ENCODE measurements at places on chromosomes 1 and 21.

GRCh38 chr1:151920149-151920548, 10.8 kb upstream of the THEM4 start:
- DNase-seq, result no peak

DNA sequence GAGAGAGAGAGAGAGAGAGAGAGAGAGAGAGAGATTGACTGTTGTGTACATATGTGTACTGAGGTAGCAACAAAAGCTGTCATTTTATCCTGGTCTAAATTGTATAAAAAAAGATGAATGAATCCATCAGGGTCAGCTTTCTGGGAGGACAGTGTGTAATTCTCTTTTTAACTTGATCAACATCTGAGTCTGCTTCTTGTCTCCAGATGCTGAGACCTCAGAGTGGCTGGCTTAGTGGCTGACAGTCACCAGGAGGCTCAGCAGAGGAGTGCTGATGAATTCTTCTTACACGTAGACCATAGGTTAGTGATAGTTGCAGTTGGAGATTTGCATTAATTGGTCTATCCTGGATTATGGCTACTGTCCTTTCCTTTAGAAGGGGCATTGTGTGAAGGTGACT, 28.5 kb upstream of the PLXNA2 start:
- no peak for DNase-seq

- no peak for DNase-seq
These were observed at the start of gene SGIP1 for GRCh38 chr1:66533804-66534740. TSS of gene SGIP1 (plus strand) at chr1:66534153. CDS start at chr1:66534359, 206 bp downstream.

- no peak for DNase-seq
These were observed 27.0 kb downstream of the CLCA4 start for GRCh38 chr1:86573763-86574484.

DNA sequence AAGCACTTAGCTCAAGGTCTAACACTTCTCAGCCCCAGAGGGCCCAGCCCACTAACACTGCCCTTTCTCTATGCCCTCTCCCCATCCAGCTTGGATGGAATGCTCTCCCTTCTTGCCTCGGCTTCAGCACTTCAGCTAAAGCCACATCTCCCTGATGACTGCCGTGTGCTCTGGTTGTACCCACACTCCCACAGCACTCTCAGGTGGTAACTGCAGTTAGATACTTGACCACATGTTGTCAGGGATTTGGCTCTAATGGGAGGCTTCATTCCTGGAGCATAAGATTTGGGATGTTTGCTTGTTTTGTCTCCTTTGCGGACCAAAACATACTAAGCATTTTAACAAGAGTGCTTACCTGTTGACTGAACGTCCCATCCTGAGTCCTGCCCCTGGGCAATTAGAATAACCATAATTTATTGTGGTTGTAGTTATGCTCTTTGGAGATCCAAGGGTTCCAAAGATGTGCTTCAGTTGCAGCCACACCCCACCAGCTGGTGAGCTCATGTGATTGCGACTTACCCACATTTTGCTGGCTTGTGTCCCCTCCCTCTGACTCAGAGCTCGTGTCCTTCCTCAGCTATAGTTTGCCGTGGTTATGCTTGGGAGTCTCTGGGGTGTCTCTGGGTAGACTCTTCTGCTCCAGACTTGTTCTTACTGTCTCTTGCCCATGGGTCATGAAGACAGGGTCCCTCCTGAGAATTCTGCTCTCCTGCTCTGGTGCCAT, 7.7 kb upstream of the SLC26A9 start:
- no peak for DNase-seq

DNA sequence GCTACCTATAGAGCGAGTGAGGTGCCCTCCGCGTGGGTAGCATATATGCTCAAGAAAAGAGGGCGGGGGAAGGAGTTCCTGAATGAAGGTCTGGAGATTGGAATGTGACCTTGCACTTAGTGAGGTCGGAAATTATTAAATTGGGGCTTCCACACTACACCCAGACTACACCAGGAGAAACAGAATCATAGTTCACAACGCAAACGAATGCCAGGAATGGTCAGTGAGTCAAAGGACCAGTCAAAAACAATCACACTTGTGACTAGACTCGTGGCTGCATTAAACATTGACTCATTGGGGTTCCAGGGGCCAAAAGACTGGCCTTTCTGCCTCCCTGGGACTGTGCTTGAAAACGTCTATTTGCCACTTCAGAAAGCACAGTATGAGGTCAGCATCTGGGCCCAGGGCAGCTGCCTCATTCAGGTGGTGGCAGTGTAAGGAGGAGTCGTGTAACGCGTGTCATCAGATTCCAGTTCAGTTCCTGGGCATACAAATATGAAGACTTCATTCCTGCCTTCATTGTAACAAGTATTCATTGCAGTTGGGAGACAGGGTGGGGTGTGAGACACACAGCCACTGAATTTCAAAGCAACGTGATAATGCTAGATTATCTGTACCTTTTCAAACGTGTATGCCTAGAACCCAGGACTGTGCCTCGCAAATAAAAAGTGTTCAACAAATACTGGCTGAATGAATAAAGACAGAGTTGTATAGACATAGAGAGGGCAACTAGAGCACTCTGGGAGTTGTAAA, at the start of gene YOD1:
TSS of gene YOD1 (minus strand) at position 18 of the 753 bp plus-strand sequence. CDS start 178 bp downstream, outside the sequence.
- no peak for DNase-seq

DNA sequence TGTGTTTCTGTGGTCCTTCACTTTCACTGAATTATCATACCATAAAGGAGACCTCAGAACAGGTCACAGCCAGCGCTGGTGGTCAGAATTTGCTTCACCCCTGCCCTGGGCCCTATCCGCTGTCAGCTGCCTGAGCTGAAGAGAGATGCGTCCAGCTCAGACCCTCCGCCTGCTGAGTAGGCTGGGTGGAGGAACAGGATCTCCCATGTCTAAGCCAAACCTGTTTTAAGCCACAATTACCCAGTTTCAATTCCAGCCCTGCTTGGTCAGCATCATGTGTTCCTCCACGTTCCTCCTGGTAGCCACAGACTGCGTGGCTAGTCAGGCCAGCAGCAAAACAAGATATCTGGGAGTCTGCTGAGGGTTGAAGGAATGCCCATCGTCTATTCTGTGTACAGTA, 13.5 kb upstream of the BGLAP start:
- no peak for DNase-seq

DNA sequence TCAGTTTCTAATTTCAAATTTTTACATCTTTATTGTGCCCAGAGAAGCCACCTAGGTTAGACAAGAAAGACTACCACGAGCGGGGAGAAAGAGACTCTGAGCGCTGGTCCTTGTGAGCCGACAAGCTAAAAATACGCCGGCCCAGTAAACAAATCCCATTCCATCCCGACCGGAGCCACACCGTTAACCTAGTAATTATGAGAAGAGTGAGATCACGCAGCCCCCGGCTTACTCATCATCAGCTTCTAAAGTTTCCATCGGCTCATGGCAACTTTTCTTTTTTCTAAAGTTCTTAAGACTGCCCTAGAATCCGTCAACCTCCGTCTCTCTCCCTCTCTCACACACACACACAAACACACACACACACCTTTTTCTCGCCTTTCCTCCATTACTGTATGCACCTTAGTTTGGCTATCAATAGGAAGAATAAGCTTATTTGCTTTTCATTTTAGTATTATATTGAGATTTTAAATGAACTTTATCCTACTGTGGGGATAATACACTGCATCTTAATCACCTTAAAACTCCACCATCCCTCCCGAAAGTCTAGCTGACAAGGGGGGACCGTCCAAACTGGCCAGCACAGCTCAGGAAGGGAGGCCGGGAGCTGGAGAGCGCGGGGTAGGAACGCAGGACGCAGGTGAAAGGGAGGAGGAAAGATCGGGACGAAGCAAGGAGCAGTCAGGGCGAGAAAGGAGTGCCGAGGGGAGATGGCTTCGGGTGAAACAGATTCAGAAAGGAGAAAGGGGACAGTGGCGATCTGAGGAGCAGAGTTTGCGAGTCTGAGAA, 728 bp downstream of the OTUD7B start:
- DNase-seq, result no peak

DNA sequence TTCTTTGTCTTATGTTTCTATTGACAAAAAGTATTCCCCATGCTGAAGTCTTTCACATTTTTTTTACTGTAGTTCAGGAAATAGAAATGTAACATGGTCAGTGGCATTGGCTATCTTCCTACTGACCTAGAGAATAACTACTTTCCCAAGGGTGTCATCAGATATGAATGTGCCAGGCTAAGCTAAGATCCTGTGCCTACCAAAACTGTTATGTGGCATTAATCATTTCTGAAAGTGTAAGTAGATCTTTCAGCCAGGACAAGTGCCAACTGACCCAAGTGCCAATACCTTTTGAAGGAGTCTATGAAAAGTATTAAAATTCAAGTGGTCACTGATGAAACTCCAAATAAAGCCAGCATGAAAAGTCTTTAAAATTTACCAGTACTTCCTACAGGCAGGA, 165.3 kb downstream of the TNFSF18 start:
- DNase-seq, result no peak

DNA sequence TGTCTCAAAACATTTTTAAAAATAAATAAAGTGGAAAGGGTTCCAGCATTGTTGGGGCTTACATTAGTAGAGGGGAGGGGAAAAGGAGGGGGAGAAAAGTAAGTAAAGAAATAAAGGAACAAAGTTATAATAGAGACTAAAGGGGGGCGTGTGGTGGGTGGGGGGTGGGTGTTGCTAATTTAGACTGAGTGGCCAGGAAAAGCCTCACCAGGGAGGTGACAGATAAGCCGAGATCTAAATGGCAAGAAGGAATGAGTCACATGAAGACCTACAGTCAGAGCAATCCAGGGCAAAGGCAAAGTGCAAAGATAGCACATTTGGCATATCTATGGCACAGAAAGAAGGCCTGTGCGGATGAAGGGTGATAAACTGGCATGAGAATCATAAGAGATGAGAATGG, 7.5 kb downstream of the MPL start:
- DNase-seq, result no peak

- no peak for DNase-seq
These were observed 249.0 kb downstream of the SETD4 start for GRCh38 chr21:35811191-35811806.

DNA sequence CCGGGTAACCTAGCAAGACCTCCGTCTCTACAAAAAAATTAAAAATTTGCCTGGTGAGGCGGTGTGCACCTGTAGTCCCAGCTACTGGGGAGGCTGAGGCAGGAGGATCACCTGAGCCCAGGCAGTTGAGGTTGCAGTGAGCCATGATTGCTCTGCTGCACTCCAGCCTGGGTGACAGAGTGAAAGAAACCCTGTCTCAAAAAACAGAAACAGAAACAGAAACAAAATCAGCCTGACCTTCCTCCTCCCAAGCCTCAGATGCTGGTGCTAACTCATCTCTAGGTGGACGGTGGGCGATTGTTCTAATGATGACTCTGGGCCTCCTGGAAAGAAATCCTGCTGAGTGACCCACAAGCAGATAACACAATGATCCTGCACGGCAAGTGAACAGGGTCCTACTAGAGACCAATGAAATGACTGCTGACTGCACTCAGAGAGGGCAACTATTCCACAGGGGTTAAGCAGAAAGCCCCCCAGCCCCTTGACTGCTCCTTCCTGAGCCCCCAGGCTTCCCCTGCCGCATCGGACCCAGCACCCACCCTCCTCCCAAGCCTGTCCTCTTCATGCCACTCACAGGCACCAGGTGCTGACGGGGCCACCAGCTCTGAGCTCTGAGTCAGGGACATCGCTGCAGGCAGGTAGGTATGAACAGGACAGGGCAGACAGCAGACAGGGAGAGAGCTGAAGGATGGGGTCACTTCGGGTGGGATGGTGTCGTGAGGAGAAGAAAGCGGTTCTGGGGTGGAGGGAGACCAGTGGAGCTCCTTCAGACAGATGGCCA, 27.8 kb upstream of the LRRC38 start:
- no peak for DNase-seq

DNA sequence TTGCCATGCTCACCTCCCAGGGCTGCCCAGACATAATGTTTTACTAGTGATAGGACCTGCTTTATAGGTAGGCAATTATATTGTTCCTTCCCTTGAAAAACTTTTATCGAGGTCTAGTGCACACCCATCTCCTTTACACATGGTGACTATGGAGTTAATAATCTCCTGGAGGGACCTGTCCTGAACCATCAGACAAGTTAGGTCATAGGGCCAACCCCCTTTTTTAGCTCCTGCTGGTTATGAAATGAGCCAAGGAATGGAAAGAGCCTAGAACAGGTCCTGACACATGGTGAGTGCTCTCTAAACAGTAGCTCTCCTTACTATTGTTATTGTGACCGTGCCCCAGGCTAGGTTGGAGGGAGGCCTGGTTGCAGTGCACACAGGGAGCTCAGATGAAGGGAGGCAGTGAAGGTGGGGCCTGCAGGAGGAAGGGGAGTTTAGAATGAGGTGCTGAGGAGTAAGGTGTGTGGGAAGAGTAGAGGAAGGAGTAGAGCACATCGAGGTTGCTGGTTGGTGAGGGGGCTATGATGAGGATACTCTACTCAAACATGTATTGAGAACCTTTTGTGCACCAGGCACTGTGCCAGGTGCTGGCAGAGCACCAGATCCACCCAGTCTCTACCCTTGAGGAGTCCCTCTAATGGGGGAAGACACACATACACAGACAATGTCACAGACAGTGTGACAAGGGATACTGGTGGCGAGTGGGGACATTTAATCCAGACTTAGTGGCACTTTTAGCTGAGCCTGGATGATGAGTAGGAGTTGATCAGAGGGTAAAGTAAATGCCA, 14.1 kb upstream of the LMNA start:
- no peak for DNase-seq

DNA sequence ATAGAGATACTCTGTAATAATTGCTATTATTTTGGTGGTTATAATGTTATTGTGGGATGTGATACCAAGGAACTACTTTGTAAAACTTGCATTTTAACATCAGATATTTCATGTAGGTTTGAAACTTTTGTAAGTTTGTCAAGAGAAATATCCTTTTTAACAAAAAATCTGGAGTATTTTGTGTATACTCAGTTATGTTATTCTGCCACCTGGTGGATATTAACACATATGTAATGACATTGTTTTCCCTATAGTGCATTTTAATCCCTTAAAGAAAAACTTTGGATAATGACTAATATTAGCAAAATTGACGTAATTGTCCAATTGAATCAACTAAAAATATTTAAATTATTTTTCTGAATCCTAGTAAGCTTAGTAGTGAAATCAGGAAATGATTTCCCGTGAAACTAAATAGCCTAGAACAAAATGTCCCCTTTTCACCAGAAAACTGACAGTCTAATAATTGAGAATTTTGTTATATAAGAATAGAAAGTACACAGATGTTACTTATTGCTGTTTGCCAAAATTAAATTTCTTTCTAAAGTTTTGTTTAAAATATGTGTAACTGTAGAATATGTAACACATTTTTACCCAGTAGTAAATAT, 39.6 kb downstream of the KCTD3 start:
- no peak for DNase-seq

GRCh38 chr21:31714741-31715365, 17.1 kb downstream of the SCAF4 start:
- no peak for DNase-seq

DNA sequence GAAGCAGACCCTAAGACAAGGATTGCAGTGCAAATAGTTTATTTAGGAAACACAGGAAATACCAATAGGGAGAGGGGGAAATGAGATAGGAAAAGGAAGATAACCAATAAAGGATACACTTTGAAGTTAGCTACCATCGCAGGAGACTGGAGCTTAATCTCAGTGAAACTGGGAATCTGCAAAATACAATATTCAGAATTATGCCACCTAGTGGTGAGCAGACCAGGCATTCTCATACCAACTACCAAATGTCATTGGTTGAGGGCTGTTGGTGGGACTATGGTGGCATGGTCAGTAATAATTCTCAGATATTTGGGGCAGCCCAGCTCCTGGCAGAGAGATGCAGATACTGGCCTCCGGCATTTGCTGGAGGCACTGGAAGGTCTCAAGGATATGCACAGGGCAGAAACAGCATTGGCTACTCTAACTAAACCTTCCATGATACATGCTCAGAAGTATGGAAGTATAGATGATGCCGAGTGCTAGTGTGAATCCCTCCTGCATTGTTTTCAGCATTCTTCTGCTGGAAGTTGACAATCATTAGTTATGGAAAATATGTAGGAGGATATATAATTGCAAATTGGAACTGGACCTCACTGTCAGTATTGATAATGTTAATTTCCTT, 11.8 kb upstream of the ZFP69B start:
- DNase-seq, result no peak
